Stimulated activated CD4-positive, alpha-beta T cell treated with anti-CD3 and anti-CD28 coated beads, Interleukin-12 subunit alpha, Interleukin-12 subunit beta, amount 100 ng/mL, for 4 hours (primary cell): ENCODE measurements at places on chromosomes 16 and 17.
A peak's percentile ranks its signal among the peaks of the same experiment; 100 is the strongest.

GRCh38 chr16:87053016-87053982 is 263.9 kb downstream of the C16orf95 start:
- DNase-seq, result no peak

DNA sequence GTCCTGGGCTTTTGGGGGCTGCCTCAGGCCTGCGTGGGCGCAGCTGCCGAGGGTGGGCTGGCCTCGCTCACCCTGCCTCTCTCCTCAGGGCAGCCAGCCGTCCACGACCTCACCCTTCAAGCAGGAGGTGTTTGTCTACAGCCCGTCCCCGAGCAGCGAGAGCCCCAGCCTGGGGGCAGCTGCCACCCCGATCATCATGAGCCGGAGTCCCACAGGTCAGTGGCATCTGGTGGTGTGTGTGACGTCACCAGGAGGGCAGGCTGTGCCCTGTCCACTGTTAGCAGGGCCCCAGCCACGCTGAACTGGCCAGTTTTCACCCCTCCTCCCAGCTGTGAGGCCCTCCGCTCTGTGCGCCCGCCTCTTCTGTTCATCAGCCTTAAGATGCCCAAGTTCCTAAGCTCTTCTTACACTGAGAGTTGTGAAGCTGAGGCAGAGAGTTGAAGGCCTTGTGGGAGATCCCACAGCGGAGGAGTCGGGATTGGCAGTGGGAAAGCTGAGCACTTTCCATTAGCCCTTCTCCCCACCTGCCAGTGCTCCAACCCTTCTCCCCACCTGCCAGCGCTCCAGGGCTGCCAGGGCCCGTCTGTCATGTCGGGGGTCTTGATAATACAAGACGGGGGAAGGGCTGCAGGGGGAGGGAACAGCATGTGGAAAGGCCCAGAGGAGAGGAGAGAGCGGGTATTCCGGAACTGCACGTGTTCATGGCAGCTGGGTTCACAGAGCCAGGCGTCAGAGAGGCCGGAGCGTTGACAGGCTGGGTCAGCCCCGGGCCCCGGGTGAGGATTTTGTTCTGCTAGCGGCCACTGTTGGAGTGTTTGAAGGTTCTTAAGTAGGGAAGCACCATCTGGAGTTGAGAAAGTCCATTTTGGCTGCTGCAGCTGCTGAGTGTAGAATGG is 36.3 kb downstream of the OR1D5 start:
- DNase-seq, result no peak

DNA sequence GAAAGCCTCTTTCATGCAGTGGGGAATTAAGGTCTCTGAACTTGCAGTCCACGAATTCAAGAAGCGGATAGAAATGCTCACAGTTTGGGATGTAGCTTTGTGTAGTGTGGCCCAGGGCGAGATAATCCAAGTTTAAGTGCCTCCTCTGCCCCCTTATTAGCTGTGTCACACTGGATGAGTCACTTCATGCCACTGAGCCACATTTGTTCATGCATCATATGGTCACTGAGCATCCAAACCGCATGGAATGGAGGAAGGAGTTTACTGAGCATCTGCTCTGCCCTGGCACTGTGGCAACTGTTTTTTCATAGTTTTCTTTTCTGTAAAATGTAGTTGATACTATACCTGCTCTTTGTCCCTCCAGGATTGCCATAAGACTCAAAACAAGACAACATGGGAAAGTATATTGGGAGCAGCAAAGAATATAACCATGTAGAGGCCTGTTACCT is 15.1 kb upstream of the DHX8 start:
- DNase-seq, result no peak

GRCh38 chr17:45018848-45019711 is 32.4 kb downstream of the DCAKD start:
- DNase-seq, result peak; percentile 36

GRCh38 chr17:27956601-27957445 is 63.7 kb upstream of the LYRM9 start:
- DNase-seq, result no peak

DNA sequence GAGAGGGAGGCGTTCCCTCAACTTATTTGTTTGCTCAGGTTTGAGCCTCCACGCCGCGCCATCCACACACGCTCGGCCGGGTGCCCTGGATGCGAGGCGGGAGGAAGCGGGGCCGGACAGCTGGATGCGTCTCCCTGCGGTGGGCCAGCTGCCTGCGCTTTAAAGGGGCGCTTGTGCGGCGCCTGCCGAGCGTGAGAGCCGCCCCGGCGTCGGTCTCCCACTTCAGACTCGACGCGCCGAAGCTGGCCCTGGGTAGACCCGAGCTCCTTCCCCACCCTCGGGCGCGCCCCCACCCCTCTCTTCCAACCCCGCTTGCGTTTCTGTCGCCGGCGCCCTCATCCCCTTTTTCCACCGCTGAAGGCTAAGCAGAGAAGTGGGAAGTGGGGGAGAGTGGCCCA is 527 bp upstream of the CHAD start:
- no peak for DNase-seq

DNA sequence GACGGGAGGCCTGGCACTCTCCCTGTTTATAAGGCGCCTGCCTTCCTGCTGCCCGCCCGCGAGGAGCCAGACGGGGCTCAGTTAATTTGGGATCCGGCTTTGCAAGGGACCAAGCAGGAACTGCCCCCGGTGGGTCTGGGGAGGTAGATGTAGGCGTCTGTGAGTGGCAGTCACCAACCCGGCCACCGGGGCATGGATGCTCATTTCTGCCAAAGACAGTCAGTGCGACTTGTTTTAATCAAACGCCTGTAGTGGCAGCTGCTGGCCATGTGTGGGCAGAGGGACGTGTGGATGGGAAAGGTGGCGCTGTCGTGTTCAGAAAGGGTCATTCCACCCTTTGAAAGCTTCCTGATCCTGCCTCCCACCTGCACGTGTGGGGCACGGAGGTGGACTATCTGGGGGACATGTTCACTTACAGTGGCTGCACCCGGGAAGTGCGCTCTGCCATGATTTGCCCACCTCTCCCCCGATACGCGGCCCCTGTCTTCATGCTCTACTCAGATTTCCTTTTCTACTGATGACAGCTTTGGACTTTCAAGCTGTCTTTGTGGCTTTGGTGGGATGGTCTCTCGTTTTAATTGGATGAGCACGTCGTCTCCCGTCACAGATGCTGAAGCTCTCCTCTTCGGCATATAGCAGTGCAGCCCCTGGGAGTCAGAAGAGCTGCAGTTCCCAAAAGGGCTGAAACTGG is 60.3 kb upstream of the CIBAR2 start:
- no peak for DNase-seq
